ENCODE measurements at places on chromosomes 13 and 19.

GRCh38 chr13:114007566-114007965 is 33.7 kb upstream of the C13orf46 start:
- DNase-seq: no peak

DNA sequence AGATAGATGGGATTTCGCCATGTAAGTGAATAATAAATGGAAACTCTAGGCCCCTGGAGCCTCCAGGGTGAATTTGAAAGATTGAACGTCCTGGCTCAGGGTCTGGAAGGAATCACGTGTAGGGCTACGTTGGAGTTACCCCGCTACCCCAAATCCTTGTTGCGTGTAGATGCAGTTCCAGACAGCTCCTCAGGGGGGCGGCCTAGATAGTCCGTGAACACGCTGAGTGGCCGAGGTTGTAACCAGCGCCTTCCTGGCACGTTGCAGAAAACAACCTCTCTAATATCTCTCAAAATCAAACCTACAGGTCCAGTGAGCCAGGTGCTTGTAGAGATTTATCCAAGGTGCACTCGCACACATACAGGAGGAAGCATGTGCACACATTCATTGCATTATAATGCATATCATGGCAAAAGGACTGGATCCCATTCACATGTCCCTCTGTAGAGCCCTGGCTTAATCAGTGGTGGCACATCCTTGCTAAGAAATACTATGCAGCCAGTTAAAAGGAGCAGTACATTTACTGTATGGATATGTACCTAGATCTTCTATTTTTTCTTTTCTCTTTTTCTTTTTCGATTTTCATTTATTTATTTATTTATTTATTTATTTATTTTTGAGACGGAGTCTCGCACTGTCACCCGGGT is 2.5 kb upstream of the KEAP1 start:
- no peak for DNase-seq

DNA sequence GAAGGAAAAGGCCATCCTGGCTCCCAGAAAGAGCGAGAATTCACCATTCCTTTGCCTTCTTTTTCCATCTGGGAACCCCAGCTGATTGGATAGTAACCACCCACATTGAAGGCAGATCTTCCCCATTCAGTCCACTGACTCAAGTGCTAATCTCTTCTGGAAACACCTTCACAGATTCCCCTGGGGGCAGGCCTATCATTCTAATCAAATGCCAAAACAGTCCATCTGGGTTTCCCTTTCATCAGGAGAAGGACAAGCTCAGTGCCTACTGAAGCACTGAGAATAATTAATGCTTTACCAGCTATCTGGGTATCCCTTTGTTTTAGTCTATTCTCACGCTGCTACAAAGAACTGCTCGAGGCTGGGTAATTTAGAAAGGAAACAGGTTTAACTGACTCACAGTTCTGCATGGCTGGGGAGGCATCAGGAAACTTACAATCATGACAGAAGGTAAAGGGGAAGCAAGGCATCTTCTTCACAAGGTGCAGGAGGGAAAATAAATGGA is 293.2 kb downstream of the ENOX1 start:
- DNase-seq: no peak

DNA sequence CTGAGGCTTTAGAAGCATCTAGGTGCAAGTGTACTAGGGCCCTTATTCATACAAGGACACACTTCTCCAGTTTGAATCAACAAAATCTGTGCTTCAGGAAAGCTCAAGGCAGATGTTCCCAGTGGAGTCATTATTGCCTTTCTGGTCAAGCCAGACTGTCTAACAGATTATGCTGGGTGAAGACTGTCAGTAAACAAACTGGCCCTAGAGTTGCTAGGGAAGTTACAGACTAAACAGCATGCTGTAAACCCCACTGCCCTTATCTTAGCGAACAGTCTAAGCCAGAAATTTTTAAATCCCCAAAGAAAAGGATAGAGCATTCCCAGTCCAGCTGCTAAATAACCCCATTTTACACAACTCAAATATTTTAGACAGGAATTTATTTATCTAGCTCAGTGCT is 1701.3 kb upstream of the PRR20A start:
- no peak for DNase-seq

DNA sequence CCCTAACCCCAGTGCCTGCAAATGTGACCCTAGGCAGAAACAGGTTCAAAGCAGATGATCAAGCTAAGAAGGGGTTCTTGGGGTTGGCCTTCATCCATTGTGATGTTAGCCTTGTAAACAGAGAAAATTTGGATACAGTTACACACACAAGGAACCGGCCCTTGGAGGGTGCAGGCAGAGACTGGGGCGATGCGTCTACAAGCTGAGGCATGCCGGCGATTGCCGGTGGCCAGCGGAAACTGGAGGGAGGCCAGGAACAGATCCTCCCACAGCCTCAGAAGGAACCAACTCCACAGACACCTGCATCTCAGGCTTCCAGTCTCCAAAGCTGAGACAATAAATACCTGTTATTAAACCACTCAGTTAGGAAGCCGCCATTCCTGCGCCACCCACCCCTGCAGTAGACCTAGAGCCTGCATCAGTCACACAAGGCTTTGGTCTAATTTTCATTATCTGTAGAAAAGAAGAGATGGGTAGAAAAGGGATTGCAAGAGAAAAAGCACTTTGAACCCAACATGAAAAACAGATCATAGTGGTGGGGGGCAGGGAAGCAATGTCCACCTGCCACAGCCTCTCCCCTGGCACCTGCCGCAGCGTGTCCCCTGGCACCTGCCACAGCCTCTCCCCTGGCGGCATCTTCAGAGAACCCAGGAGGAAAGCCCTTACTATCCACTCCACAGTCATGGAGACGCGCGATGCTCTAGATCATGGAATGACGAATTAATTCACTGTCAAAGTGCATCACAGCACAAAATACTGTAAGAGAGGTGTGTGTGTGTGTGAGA is 119.7 kb upstream of the SOX1 start:
- no peak for DNase-seq
